M059J (cell line): ENCODE measurements at places on chromosomes 5 and 9. TPM values are rescaled to one million over a fixed set of nuclear protein-coding genes. Genes with fewer than 3 reads are reported as not detected.

GRCh38 chr5:42655982-42656650 is 100.5 kb upstream of the CCDC152 start:
- no peak for DNase-seq

The MORN5 gene
- total RNA-seq: not detected in 2 replicates

- peak; percentile 49 for DNase-seq
Observed at GRCh38 chr9:116990592-116990991, 303.5 kb downstream of the TRIM32 start.

DNA sequence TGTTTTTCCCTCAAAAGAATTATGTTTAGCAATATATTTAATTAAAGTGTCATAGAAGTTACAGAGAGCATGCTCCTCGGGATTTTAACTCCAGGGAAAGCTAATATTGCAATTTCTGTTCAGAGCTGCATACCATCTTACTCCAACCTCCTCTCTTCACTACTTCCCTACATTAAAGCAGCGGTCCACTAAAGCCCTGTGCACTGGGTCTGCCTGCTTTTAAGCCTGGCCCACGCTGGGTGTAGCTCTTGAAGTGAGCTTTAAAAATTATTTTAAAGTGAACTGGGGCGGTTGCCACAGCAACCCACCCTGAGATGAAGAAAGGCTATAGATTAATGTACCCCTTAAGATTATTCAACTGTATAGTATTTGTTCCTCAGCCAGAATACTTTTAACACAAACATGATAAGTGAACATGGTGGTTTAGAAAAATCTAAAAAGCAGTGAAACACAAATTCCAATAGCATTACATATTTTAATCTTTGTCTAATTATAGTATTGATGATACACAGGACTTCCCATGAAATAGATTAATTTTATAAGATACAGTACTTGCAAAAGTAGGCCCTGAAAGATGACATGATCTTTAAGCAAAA is 3.9 kb upstream of the MEF2C start:
- DNase-seq: no peak

DNA sequence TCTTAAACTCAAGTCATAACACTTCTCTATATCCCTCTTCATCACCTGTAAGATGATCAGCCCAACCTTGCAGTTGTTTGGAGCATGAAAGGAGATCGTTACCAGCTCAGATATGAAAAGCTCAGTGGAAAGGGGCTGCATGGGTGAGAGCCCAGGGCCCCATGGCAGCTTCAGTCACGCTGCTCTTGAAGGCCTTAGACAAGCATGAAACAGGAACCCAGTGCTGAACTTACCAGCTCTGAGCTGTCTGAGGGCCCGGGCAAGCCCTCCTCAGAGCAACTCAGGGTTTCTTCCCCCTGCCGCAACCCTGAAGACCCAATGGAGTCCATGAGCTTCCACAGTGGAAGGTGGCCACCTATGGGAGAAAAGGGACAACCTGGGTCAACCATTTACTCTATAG is 3.3 kb downstream of the HK3 start:
- no peak for DNase-seq

DNA sequence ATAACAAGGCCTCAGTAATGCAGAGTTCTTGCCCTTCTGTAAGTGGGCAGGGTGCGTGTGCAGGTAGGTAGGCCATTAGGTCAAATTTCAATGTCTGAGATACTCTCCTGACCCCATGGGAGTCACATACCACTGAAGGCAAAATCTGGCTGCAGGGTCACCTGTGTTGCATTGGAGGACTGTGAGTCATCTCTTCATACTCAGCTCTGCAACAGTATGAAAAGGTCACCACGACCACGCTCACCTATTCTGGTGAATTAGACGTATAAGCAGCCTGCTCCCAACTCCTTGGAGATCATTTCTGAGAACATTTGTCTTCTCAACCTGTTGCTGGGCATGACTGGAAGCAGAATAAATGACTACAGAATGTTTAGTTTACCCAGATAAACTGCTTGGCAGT is 599.8 kb downstream of the PDE4D start:
- peak; percentile 60 for DNase-seq

The FBXL7 gene
- 9.7 and 12.5 TPM in 2 replicates for total RNA-seq

GRCh38 chr5:989961-990530 is 18.6 kb upstream of the NKD2 start:
- no peak for DNase-seq
